NCI-H510A (cell line): ENCODE measurements at places on chromosomes 12 and 14.

DNA sequence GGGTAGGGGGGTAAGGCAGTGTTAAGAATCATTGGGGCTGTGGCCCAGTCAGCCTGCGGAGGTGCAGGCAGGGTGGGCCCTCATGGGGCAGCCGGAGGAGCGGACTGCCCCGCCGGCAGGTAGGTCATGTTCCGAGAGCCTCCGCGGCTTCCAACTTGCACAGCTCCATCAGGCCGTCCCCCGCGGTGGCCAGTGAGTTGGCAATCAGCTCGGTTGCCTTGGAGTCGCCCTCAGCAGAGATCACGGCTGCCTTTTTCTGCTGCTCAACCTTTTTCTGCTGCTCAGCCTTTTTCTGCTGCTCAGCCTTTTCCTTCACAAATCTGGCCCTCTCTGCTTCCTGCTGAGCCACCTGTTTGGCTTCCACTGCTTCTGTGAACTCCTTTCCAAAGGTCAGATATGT, 41.1 kb upstream of the CSRNP2 start:
- no peak for DNase-seq

GRCh38 chr12:6062757-6063735, 61.4 kb downstream of the VWF start:
- DNase-seq, result peak; percentile 44

DNA sequence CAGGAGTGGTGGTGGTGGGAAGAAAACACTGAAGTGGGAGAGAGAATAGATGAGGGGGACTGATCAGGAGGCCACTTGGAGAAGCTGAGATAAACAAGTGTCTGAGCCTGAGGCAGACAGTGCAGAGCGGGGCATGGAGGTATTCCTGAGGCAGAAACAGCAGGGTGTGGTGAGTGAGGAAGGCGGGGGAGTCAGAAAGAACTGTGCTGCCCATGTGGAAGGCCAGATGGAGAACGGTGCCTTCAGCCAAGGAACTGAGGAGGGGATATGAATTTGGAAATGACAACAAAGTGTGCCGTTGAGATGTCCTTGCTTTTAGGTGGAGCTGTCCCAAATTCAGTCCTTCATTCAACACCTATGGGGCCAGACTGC, 13.7 kb downstream of the APPL2 start:
- DNase-seq, result no peak

GRCh38 chr14:99037777-99038430, 234.1 kb downstream of the BCL11B start:
- no peak for DNase-seq

DNA sequence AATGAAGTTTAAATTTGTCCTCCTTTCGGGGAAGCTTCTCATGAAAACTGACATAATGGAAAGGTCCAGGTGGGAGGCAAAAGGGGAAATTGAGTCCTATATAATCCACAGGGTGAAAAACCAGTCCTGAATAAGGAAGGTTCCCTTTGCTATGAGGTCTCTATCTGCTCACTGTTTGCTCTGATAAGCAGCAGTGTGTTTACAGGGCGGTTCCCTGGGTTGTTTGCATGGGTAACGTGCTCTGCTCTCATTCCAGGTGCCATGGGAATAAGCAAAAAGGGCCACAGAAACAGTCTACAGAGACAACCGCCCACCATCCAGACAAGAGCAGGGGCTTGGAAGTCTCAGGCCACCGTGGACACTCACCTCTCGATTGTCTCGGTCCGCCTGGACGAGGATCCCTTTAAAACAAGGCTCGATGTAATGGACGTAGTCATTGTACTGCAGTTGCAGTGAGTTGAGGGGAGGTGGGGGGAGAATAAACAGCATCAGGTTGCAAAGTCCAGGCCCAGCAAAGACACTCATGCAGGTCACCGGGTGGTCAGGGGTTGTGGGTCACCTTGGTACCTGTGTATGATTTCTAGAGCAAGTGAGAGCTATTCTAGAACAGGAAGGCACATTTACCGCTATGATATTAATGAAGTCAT, 32.7 kb downstream of the CACNA2D4 start:
- DNase-seq, result no peak

DNA sequence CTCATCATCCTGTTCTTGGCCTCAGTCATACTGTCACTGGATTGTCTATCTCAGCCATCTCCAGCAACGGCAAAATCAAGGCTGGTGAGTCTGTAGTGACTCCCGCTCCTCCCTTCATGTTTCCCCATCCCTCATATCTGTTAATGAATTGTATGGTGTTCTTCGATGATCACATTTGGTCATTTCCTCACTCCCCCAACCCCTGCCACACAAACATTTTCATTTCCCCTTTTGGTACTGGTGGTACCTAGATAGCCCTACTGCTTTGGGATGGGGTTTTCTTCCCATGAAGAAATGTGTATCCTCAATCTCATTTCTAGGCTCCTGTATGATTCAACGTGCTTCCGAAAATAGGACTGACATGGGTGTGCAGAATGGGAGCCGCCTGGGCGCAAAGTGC, 2.7 kb upstream of the KLHL33 start:
- no peak for DNase-seq

DNA sequence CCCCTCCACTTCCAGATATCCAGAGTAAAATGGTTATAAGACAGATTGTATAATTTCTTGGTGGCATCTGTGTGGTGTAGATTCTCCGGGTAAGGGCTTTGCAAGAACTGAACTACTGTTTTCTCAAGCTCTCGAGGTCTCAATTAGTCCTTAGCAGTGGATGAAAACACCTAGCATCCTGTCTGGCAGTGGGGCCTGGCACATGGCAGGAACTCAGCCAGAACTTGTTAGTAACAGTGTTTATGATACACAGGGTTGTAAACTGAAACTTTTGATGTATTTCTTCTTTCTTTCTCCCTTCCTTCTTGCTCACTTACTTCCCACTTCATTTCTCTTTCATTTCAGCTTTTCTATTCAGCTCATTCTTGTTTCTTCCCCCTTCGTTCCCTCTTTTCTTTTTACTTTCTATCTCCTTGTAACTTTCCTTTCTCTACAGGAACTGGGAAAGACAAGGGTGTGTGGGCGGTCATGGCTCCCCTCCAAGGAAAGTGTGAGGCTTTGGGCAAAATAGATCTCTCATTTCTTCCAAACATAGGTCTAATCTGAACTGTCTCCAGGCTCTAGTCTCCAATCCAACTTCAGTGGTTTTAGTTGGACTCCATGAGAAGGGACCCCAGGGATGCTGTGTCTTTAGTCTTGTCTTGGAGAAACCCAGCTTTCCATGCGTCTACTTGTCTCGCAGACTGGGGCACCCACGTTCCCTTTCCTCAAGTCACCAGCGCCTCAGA, 159.7 kb downstream of the PAH start:
- DNase-seq, result no peak

- no peak for DNase-seq
Measured at GRCh38 chr12:68667896-68668295, 18.9 kb upstream of the NUP107 start.

DNA sequence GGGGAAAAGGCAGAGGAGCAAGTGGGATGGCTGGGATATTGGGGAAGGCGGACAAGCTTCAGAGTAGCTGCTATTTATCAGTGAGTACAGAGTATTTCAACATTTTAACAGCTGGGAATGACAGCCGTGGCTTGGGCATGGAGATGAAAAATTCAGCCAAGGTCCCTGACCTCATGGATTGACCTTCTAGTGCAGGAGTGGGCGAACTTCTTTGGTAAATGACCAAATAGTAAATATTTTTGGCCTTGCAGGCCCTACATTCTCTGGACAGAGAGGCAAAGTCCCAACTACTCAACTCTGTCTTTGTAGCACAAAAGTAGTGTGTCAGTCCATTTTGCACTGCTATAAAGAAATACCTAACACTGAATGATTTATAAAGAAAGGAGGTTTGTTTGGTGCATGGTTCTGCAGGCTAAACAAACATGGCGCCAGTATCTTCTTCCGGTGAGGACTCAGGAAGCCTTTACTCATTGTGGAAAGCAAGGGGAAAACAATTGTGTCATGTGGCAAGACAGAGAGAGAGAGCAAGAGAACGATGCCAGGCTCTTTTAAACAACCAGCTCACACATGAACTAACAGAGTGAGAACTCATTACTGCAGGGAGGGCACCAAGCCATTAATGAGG, 33.6 kb downstream of the TMEM233 start:
- no peak for DNase-seq

GRCh38 chr12:106767206-106767605, 7.3 kb upstream of the RIC8B start:
- no peak for DNase-seq

DNA sequence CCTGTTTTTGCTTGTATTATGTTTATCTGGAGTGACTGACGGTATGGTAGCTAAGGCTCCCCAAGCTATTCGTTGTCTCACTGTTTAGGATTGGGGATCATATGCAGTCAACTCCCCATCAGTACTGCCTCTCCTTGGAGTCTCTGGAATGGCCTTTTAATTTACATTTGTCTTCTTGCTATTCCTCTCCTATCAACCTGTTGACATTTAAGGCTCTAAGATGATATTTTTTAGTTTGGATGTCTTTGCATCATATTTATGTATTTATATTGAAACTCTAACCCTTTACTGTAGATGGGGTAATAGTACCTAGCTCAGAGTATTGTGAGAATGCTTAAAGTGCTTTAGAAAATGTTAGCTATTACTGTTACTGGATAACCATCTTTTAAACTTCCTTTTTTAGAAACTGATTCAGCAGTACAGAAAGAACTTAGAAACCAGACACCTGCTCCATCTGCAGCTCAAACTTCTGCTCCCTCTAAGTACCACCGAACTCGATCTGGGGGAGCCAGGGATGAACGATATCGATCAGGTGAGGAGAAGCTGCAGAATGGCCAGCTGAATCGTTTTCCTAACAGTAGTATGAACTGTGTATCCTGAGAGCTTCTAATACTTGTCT, 123.5 kb upstream of the ATF1 start:
- no peak for DNase-seq

- DNase-seq, result no peak
Measured at GRCh38 chr12:65126482-65126881, 5.4 kb upstream of the WIF1 start.

DNA sequence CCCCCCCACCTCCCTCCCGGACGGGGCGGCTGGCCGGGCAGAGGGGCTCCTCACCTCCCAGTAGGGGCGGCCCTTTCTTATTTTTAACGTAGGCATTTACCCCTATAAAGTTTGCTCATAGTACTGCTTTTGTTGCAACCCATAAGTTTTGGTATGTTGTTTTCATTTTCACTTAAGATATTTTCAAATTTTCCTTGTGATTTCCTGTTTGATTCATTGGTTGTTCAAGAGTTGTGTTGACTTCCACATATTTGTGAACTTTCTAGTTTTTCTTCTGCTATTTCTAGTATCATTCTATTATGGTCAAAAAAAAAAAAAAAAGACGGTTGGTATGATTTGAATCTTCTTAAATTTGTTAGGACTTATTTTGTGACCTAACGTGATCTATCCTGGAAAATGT, 6.5 kb downstream of the NOXRED1 start:
- no peak for DNase-seq

GRCh38 chr12:92472201-92472600, 230.6 kb upstream of the PLEKHG7 start:
- no peak for DNase-seq

DNA sequence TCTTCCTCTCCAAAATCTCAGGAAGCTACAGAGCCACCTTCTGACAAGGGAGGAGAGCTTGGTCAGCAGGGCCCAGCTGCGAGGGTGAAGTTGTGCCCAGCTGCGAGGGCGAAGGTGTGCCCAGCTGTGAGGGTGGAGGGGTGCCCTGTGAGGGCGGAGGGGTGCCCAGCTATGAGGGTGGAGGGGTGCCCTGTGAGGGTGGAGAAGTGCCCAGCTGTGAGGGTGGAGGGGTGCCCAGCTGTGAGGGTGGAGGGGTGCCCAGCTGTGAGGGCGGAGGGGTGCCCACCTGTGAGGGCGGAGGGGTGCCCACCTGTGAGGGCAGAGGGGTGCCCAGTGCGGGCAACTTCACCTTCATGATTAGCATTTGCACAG, 20.4 kb upstream of the TTC7B start:
- no peak for DNase-seq

GRCh38 chr14:101835566-101835965, 74.1 kb downstream of the PPP2R5C start:
- no peak for DNase-seq

- no peak for DNase-seq
Measured at GRCh38 chr14:26887847-26888246, 290.0 kb upstream of the NOVA1 start.

- peak; percentile 2 for DNase-seq
Measured at GRCh38 chr12:27652174-27652763, 44.0 kb upstream of the REP15 start.

DNA sequence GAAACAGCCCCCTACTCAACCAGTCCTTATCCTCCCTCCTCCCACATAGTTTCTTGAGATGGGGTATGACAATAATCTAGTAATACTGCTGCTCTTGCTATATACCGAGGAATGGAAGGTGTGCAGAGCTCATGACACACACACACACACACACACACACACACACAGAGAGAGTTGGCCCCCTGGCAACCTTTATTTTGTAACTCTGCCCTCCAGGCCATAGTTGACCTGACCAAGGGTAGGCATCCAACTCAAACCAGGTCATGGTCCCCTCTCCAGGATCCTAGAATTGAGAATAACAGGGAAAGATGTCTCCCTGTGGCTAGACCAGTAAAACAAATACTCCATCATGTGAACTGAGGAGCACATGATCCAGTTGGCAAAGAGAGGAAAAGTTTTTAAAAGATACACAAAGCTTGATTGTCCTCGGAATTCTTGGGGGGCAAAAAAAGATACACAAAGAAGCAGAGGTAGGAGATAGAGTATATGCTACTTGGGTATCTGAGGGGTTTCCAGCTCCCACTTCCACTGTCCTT, 11.3 kb downstream of the ERO1A start:
- no peak for DNase-seq

DNA sequence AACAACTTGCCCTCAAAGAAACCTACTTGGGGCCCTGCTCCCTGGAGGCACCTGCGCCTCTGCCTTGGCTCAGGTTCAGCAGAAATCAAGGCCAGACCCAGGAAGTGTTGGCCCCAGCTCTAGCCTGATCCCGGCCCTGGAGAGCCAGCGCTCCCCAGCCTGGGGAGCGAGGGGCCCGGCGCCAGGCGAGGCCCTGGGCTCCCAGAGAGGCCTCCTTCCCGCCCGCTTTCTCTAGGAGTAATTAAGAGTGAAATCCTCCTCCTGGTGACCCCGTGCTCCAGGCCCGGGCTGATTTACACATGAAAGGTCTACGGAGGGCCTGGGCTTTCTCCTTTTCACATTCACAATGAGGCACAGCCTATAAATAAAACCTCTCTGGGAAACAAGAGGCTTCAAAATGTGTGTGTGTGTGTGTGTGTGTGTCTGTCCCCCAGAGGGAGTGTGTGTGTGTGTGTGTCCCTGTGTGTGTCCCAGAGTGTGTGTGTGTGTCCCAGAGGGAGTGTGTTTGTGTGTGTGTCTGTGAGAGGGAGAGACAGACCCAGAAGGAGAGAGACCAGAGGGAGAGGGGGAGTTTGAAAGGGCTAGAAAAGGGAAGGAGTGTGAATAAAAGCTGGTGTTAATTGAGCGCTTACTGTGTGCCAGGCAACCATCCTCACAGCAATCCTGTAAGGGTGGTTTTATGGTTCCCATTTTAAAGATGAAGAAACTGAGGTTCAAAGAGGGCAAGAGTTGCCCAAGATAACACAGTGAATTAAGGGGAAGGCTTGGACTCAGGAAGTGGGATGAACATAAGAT, 23.8 kb upstream of the COX6A1 start:
- no peak for DNase-seq

- DNase-seq, result no peak
Measured at GRCh38 chr12:5568325-5568981, 136.5 kb downstream of the NTF3 start.

GRCh38 chr14:71703477-71703876, 228.8 kb upstream of the RGS6 start:
- no peak for DNase-seq
